ENCODE measurements at places on chromosomes 6 and 20.

- DNase-seq: no peak
These were observed 2.3 kb downstream of the FAM184A start for GRCh38 chr6:119076173-119076572.

DNA sequence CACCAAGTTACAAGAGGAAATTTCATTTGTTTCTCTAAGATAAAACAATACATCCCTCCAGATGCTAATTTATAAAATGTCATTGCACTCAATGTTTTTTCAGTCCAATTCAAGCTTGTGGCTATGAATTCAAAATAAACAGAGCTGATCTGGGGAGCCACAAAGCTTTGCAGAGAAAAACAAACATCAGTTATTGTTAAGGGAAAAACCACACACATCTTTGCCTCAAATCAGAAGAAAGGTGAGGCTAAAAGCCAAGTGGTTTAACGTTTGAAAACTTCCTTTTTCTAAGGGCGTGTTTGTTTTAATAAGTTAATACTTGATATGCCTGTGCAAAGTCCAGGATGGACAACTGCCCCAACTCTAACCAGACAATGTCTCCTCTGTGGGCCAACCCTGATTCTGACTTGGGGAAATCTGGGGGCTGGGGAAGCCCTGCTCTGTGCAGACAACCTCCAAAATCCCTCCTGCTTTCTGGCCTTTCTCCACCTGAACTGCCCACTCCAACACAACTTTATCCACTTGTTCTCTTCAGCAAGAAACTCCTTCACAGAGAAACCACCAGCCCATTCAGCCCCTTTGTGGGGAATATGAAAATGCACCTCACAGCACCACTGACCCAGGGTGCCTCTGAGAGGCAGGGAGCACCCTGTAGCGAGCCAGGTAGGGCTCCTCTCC lies 44.6 kb upstream of the NT5E start:
- no peak for DNase-seq

- DNase-seq: peak; percentile 75
These were observed 3.0 kb downstream of the BAK1 start for GRCh38 chr6:33577106-33577535.

DNA sequence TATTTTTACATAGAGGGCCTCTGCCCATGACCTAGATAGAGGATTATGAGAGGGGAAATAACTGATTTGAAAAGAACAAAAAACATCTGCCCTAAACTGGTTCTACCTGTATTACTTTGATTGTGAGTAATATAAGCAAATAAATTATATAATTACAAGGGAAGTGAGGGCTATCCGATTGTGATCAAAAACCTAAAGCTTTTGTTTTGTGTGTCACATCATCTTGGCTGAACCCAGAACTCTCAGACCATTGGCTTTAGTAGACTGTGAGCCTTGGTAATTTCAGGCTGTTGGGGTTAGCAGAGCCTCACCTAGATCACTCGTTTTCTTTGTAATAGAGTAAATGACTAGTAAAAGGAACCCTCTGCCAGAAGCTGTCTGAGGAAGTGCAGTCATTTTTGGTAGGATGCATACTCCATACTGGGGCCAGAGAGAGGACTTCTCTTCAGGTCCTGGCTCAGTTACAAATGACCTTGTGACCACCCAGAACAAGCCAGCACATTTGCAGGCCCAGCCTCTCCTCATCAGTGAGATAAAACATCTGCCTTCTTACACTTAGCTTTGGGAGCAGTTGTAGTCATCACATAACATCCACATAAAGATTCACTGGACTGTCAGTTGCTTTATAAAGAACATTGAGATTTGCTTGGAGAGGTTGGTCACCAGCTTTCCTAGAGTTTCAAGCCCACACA lies 13.5 kb downstream of the STK35 start:
- DNase-seq: no peak

Data from Right ventricle myocardium inferior (tissue), 1 donor.